ENCODE measurements at places on chromosomes 5 and 9. TPM values are rescaled to one million over a fixed set of nuclear protein-coding genes. Genes with fewer than 3 reads are reported as not detected.

DNA sequence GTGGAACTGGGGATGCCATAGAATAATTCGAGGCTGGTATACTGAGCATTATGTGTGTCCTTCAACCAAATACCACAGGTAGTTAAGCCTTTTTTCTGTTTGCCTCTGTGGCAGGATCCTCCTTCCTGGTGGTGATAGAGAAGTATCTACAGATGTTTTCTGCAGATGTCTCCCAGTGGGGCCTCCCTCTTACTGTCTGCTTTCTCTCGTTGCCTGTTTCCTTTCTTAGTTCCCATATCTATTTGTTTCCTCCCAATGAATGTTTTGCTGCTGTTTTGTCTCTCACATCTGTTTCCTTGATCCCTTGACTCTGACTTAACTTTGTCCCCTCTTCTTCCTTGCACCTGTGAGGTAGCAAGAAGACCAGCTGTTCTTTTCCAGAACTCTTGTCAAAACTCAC lies 130.9 kb upstream of the NUDT12 start:
- DNase-seq = no peak

- DNase-seq = no peak
Measured at GRCh38 chr9:14542071-14542470, 151.2 kb downstream of the ZDHHC21 start.

DNA sequence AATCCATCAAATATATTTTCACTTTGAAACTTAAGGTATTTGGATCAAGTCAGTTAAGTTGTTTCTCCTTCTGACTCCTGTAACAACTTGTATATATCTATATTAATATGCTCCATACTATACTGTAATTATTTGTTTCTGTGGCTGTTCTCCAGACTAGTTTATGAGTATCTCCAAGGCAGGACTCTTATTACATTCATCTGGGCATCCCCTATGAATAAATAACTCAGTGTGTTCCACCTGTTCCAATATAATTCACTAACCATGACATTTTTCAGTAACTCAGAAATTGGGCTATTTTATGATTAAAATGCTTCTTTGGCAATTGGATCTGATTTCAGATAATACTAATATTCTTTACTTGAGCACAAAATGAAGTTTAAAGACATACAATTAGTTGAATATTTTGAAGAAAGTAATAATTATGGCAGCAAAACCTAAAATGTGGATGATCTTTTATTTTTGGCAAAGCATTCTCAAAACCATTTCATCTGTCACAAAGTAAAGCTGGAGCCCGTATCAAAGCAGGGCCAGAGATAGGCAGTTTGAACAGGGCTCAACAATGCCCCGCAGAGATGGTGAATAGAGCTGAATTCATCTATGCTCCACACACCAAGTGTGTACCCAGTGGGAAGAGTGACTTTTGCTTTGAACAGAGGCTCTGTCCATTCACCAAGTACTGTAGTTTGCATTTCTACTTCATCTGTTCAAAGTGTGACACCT lies 314.3 kb downstream of the PDE4D start:
- DNase-seq = no peak

DNA sequence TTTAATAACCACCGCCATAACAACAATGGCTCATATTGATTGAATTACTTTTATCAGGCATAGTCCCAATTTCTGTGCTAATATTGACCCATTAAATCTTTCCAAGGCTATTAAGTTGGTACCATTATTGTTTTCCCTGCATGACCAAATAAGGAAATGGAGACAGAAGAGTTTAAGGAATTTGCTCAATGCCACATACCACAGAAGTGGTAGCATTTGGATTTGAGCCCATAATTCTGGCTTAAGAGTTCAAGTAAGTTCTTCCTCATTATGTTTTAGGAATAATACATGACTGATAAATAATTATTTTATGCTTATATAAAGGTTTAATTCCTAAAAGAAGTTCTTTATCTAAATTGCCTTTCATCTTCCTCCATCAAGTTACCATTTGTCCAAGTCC lies 43.4 kb upstream of the HAPLN1 start:
- DNase-seq = no peak

DNA sequence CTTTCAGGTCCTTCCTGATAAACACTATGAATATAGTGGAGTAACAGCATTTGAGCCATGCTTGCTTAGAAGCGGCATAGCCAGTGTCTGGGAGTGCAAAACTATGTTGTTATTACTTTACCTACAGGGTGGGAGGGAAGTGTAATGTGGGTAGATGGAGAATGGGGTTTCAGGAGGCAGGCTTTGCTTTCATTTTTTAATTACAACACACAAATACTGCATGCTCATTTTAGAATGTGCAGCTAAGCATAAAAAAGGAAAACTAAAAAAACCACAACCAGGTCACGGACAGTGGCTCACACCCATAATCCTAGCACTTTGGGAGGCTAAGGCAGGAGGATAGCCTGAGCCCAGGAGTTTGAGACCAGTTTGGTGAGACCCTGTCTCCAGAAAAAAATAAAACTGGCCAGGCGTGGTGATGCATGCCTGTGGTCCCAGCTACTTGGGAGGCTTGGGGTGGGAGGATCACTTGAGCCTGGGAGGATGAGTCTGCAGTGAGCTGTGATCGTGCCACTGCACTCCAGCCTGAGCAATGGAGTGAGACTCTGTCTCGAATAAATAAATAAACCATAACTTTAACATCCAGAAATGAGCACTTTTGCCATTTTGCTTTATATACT lies 20.2 kb downstream of the HAVCR1 start:
- no peak for DNase-seq

DNA sequence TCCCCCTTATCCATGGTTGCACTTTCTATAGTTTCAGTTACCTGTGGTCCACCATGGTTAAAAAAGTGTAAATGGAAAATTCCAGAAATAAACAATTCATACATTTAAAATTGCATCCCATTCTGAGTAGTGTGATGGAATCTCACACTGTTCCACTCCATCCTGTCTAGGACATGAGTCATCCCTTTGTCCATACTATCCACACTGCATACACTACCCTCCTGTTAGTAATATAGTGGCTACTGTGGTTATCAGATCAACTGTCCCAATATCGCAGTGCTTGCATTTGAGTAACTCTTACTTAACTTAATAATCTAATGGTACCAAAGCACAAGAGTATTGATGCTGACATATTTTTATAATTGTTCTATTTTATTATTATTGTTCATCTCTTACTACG lies 100.7 kb downstream of the RAB3C start:
- DNase-seq = no peak

DNA sequence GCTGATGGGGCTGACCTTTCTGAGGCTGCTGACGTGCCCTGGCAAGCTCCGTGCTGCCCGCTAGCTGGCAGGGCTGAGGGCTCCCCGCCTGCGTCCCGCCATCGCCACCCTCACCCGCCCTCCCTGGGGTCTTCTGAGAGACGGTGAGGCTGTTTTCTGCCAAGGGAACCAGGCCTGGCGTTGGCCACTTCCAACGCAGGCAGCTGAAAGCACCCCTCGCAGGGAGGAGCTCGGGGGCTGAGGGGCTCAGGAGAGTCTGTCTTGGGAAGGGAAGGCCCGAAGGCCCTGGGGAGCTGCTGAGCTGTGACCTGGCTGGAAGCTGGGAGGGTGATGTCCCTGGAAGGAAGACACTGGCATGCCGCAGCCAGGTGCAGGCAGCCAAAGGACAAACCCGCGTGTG lies 9.8 kb upstream of the TMEM250 start:
- no peak for DNase-seq

GRCh38 chr9:92019658-92020057 lies 69.6 kb upstream of the ROR2 start:
- no peak for DNase-seq

DNA sequence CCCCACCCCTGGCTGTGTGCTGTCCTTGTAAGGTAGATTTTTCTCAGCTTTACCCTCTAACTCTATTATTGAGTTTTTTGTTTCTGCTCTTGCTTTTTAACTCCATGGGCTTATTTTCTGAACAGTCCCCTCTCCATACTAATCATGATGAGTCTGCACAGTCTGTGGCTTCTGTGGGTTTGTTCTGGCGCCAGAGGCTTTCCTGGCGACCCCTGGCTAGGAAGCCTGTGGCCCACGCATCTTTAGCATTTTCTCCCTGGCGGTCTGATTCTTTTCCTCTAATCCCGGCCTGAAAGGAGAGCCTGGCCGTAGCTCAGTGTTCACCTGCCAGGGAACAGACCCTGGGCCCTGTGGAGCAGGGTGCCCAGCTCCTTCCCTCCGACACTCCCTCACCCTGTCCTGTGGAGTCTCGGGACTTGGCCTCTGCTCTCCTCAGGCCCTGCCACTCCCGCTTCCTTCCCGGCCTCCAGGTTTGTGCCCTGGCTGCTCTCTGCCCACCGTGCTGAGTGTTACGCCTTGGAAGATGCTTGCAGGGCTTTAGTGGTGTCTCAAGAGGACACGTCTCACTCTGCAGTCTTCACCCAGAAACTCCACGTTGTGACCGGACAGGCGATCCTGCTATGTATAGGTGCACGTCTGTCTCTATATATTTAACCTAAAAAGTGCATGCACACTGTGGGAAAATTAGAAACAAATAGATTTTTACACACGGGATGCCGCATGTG lies 31.7 kb upstream of the LRRC14B start:
- no peak for DNase-seq

- no peak for DNase-seq
Measured at GRCh38 chr9:133050142-133050541, 11.6 kb upstream of the CEL start.

DNA sequence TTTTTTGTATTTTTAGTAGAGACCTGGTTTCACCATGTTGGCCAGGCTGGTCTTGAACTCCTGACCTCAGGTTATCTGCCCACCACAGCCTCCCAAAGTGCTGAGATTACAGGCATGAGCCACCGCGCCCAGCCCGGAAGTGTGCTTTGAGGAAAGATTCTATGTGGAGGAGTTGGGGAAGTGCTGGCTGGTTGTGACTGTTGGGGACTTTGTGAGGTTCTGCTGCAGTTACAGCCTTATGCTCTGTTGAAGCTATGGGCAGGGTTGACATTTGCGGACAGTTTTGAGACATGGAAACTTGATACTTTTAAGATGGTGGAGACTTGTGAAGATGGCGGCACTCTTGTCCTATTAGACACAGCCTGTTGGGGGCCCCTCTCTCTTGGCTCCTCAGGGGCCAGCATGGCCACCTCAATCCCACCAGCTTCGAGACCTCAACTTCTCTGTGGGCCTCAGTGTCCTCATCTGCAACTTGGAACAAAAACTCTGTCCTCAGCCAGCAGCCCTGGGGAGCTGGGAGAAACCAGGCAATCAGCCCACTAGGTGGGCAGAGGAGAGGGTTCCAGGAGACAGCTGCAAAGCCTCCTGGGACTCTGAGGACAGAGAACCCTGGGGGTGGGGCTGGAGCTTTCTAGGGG lies 24.9 kb downstream of the C9orf50 start:
- no peak for DNase-seq

GRCh38 chr5:124236361-124237205 lies 509.9 kb downstream of the ZNF608 start:
- DNase-seq = no peak

GRCh38 chr5:10725636-10726035 lies 35.4 kb downstream of the DAP start:
- DNase-seq = no peak

- peak; percentile 34 for DNase-seq
Measured at GRCh38 chr9:114908104-114908622, 22.2 kb downstream of the TNFSF8 start.

- DNase-seq = no peak
Measured at GRCh38 chr9:22129133-22129532, 120.0 kb upstream of the CDKN2B start.

The SPAAR gene
- 0.46 TPM for total RNA-seq

The MIGA2 gene
- 10.2 TPM for total RNA-seq

The ANKRD31 gene
- total RNA-seq = 0.14 TPM

The GRM6 gene
- total RNA-seq = not detected

The PLAC8L1 gene
- not detected for total RNA-seq

The MEIKIN gene
- not detected for total RNA-seq

The LCN6 gene
- total RNA-seq = not detected

The CARTPT gene
- not detected for total RNA-seq

The GBGT1 gene
- total RNA-seq = 1.0 TPM

The PHF24 gene
- not detected for total RNA-seq

The SOX30 gene
- not detected for total RNA-seq

The CRB2 gene
- not detected for total RNA-seq

The LMX1B gene
- total RNA-seq = 1.2 TPM

Data from NCI-H460 (cell line).